IMR-90 (cell line): ENCODE measurements at places on chromosomes 4 and X. TPM values are rescaled to one million over a fixed set of nuclear protein-coding genes. Genes with fewer than 3 reads are reported as not detected.

TCEAL6 gene
- total RNA-seq: not detected in 2 replicates

DNA sequence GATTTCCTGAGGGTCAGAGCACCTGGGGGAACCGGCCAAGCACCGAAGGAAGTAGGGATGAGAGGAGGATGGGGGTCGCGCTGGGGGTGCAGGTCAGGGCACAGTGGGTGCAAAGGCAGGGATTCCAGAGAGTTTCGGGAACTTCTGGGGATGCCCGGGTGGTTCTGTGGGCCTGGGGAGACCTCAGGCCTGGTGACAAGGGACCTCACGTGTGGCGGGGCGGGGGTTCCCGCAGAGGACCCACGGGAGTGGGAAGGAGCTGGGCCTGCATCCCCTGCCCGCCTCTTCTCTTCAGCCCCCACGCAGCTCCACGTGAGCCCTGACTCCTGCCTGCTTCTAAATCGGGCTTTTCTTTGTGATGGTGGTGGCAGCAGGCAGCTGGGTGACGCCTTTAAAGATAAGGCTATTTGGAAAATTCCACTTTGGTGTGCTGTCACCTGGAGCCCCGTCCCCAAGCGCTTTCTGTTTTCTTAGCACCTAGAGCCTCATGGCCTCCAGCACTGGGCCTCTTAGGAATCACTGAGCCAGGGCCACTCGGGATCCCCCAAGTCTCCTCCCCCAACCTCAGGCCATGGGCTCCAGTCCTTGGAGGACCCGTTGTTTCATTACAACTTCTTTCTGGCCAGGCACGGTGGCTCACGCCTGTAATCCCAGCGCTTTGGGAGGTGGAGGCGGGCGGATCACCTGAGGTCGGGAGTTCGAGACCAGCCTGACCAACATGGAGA is 7.1 kb upstream of the TBC1D14 start:
- DNase-seq: no peak

REELD1 gene
- not detected in 2 replicates for total RNA-seq

GRCh38 chr4:28369499-28369898 is 1508.9 kb downstream of the STIM2 start:
- DNase-seq: peak; percentile 71

UCHL1 gene
- total RNA-seq: 972 and 1,122 TPM in 2 replicates

DNA sequence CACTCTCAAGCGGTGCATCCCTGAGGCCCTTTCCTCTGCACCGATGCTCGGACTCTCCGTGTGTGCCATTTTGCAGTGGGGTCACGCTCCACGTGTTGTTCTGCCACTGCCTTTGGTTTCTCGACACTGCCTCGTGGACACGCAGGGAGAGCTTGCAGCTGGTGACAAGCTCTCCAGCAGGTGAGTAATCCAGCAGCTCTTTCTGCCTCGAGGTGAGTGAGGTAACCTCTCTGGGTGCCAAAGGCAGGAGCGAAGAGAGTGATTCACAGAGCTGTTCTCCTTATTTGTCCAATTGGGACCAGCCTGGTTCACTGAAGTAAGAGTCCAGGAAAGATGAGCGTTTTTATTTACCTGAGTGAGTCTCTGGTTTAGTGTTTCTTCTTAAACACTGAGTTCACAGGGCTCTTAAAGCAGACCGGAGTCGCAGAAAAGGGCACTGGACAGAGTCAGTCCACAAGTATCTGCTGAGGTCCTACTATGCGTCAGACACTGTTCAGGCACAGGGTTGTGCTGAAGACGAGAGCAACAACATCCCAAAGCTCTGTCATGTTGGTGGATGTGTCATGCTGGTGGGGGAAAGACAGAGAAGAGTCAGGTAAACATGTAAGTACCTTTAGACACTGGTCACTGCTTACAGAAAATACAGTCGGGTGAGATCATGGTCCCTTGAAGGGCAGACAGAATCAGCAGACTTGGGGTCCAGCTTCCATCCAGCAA is 61.8 kb downstream of the FHDC1 start:
- DNase-seq: peak; percentile 7

FDCSP gene
- total RNA-seq: not detected in 2 replicates

DNA sequence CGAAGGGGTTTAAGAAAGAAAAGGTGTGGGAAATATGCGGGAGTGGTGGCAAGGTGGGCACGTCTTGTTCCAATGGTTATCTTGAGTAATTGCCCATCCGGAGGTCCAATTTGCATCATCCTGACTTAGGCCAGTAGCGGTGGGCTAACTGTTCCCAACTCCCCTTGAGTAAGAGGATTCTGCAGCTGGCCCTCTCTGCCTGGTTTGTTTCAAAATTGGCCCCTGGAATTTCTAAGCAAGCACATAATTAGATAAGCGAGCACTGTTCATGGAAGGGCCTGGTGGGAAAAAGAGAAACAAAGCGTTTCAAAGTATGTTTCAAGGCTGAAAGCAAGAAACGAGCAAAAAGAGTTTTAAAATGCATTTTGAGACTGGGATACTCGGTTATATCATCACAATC is 198.2 kb downstream of the CEP135 start:
- DNase-seq: no peak

DNA sequence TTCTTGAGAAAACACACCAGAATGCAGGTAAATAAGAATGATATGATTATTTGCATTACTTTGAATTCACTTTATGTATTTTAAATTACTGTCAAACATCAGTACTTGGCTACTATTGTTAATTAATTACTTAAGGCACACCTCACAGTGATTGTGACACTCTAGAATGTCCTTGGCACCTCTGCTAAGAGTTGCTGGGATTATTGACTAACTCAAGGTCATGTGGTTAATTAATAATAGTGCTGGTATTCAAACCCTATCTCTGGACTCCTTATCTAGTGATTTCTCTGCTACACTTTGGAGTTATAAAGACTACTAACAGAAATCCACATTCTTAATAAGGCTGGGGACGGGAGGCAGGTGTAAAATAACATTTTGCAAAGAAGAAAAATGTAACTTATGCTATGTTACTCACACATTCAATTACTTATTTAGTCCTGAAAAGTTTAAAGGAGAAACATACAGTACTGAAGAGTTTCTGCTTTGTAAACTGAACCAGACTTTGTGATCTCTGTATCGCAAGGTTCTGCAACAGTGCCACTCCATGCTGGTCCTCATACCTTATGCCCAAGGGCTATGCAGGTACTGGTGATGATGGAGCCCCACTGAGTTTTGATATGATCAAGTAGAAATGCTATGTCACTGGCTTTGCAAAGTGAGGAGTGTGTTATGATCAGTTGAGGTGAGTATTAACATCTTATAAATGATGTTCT is 242.7 kb downstream of the MID1IP1 start:
- DNase-seq: no peak

KCTD8 gene
- not detected in 2 replicates for total RNA-seq

GRCh38 chr4:46837639-46838038 is 71.4 kb downstream of the COX7B2 start:
- no peak for DNase-seq

PIR gene
- 5.7 and 5.8 TPM in 2 replicates for total RNA-seq

DAPP1 gene
- not detected in 2 replicates for total RNA-seq

DNA sequence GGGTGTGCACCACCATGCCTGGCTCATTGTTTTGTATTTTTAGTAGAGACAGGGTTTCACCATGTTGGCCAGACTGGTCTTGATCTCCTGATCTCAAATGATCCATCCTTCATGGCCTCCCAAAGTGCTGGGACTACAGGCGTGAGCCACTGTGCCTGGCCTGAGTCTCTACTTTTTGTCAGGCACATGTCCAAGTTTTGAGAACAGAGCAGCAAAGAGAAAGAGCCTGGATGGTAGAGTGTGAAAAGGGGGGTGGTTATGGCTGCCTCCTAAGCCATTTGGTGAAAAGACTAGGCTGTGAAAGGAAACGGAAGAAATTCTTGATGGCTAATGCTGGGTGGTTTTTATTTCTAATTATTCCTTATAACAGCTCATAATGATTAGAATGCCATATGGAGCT is 63.4 kb downstream of the GAB1 start:
- DNase-seq: no peak

SLC25A5 gene
- 216 and 282 TPM in 2 replicates for total RNA-seq

- DNase-seq: no peak
Observed at GRCh38 chr4:145531223-145531622, 49.6 kb downstream of the SMAD1 start.

DNA sequence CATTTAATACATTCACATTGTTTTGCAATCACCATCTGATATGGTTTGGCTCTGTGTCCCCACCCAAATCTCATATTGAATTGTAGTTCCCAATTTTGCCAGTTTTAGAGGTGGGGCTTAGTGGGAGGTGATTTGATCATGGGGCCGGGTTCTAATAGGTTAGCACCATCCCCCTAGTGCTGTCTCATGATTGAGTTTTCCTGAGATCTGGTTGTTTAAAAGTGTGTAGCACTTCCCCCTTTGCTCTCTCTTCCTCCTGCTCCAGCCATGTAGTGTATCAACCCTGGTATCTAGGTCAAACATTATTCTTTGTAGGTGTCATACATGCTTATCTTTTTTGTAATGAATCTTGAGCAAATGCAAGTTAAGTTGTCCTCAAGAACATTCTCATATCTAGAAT is 83.3 kb upstream of the KIT start:
- DNase-seq: no peak

DNA sequence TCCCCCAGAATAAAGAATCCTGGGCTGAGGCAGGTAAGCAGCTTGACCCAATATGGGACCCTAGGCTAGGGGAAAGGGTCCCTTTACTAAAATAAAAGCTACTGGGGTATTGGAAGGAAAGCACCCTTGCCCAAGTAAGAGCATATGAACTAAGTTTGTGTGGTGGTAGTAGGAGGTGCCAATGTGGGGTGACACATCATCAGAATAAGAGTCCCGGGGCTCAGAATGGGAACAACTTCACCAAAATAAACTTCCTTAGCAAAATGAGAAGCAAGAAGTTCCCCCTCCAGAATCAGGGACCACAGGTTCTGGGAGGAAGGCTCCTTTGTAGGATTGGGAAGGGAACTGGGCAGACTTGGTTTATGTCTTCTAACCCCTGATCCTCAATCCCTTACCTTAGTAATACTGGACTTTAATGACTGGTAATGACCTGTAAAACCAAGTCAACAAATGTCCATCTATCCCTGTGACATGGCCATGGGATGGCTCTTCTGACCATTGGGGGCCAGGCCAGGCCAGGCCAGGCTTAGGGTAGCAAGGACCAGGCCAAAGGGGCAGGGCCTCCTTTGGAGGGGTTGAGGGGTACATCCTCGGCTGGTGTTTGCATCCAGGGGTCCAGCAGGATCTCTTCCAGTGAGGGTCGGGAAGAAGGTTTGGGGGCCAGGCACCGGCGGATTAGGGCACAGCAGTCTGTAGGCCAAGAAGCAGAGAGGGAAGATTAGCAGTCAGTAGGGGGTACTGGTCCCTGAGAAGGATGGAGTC is 2.3 kb upstream of the SLC35A2 start:
- no peak for DNase-seq

UGT2A3 gene
- not detected in 2 replicates for total RNA-seq

GRCh38 chr4:114595207-114595606 is 3.4 kb upstream of the UGT8 start:
- DNase-seq: no peak

AKAP14 gene
- total RNA-seq: not detected in 2 replicates

GRCh38 chr4:163548481-163549243 is 54.2 kb downstream of the TMA16 start:
- DNase-seq: peak; percentile 69

GPC4 gene
- total RNA-seq: 0.54 and 0.56 TPM in 2 replicates

TRIM2 gene
- total RNA-seq: 52.2 and 64.2 TPM in 2 replicates

DNA sequence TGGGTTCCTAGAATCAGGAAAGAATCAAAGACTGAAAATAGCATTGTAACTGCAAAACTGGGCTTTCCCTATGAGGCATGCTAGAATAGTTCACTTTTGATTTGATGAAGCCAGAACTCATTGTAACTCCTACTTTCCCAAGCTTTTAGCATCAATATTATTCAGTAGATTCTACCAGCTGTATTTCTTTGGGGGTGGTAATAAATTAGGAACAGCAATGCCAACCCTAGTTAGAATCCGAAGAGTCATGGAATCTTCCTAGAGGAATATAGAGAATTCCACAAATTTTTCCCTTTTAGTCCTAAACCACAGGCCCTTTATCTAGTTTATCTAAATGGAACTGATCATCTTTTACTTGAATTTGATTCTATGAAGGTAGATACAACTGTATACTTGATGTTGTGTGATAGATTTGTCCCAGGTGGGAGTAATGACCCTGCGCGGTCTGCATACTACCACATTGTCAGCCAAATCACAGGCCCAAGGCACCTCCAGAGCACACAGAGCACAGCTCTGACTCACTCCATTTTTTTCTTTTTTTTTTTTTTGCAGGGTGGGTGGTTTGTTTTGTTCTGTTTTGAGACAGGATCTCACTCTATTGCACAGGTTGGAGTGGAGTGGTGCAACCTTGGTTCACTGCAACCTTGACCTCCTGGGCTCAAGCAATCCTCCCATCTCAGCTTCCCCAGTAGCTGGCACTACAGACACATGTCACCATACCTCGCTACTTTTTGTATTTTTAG is 66.6 kb downstream of the EDNRA start:
- peak; percentile 88 for DNase-seq

DNA sequence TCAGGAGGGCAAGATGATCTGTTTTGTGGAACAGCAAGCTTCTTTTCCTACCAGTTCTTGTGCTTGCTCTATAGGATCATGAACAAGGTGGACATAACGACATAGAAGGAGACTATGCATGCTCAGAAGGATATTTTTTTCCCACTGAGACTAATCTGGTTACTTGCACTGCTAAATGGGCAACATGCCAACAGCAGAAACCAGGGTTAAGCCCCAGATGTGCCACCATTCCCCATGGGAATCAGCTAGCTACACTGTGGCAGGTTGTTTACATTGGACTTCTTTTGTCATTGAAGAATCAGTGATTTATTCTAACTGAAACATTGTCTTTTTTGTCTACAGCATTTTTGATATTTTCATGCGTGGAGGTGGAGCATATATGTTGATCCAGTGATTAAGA is 165.6 kb downstream of the C4orf33 start:
- DNase-seq: no peak

TLL1 gene
- total RNA-seq: not detected in 2 replicates

GRCh38 chr4:41763729-41764128 is 15.2 kb upstream of the PHOX2B start:
- no peak for DNase-seq

DUSP21 gene
- not detected in 2 replicates for total RNA-seq

DNA sequence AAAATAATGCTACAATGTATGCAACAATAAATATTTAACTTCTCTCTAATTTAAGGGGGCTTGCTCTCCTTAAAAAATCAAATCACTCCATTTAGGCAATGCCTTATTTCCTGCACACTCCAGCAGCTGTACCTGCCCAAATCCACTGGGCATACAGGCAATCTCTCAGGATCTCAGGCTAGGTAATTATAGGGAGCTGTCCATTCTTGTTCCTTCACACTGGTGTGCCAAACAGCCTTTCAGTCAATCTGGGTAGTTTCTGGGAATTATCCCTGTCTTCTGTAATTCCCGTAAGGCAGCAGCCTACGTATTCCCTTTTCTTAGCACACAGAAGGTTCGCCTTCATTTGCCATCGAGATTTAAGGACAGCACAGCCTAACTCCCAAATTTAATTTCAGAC is 922.6 kb upstream of the SLIT2 start:
- no peak for DNase-seq

GRIA2 gene
- total RNA-seq: not detected in 2 replicates

ASB5 gene
- total RNA-seq: 0.18 and 0.56 TPM in 2 replicates

DNA sequence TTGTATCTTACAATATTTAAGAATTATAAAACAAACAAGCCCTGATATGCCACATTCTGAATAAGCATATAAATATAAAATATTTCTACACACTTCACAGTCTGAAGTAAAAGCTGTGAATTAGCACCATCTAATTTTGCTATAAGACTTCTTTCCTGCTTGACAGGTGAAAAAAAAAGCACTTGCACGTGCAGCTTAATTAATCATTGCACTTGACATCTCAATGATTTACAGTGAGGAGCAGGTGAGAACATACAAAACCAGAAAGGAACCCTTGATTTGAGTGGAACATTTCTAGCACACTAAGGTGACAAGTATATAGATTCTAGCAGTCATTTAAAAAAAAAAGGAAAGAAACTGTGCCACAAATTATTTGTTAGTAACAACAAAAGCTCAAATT is 47.9 kb downstream of the CHIC2 start:
- DNase-seq: no peak
